ENCODE measurements at places on chromosomes 16 and 17.
A peak's percentile ranks its signal among the peaks of the same experiment; 100 is the strongest.

DNA sequence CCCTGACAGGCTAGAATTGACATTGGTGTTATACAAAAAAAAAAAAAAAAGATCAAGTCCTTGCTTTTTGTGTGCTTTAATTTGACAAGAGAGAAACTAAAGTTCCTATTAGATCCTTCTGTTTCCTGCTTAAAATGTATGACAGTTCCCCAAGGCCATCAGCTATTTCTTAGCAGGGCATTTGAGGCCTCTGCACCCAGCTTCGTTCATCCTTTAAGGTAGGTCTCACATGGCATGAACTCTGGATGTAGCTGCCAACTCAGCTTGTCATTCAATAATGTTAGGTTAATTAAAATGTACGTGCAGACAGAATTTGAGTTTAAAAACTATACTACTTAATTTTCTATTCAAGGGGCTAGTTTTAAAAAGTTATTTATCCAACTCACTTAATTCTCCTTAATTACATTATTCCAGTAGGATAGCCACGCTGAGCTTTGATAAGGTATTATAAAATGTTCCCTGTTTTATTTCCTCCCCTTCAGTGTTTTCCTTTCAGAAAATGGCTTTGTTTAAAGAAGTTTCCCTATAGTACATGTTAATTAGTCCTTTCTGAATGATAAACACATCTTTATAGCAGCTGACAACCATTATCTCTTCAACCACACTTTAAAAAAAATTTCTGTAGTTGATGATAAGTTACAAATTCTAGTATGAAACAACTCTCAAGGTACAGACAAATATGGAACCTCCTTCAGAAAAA is 1.2 kb upstream of the RFFL start:
- no peak for DNase-seq

GRCh38 chr17:35235917-35236316 is 7.0 kb upstream of the SLFN5 start:
- no peak for DNase-seq

DNA sequence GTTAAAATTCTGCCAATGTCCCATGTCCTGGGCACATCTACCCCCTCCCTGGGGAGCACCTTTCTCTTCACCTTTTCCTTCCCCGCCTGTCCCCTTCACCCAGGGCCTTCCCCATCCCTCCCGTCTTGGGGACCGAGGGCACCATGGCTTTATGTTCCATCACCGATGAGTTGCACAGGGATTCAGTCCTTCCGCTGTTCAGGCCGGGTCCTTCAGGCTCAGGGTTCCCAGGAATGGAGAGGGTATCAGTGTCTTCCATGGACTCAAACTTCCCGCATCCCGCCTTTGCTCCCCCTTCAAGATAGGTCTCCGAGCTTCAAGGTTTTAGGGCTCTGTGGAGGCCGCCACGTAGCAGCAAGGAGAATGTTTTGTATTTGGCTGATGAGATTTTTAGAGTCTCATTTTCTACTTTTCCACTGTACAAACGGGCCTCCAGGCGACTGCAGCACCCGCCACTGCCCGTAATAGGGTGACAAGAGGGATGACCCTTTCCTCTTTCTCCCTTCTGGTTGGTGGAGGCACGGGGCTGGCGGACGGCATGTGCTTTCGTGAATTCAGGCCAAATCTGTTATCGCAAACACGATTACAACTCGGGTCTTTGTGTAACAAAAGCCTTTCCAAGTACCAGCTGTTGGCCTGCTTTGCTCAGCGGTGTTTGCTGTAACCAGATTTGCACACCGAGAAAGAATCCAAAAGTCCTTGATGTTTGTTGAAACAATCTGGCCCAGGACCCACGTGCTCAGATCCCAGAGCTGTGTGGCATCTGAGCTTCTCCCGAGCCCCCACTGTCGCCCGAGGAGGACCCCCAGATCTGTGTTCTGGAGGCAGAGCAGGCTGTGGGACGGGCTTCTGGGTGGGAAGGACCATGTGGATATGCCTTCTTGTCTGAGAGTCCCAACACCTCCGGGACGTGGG is 236.3 kb downstream of the SEC14L1 start:
- DNase-seq = no peak

- no peak for DNase-seq
Observed at GRCh38 chr17:49910858-49911204, 58.2 kb upstream of the DLX4 start.

- DNase-seq = no peak
Observed at GRCh38 chr16:27223226-27223610, 19.9 kb downstream of the KDM8 start.

- DNase-seq = no peak
Observed at GRCh38 chr16:85364323-85365040, 248.6 kb upstream of the GSE1 start.

DNA sequence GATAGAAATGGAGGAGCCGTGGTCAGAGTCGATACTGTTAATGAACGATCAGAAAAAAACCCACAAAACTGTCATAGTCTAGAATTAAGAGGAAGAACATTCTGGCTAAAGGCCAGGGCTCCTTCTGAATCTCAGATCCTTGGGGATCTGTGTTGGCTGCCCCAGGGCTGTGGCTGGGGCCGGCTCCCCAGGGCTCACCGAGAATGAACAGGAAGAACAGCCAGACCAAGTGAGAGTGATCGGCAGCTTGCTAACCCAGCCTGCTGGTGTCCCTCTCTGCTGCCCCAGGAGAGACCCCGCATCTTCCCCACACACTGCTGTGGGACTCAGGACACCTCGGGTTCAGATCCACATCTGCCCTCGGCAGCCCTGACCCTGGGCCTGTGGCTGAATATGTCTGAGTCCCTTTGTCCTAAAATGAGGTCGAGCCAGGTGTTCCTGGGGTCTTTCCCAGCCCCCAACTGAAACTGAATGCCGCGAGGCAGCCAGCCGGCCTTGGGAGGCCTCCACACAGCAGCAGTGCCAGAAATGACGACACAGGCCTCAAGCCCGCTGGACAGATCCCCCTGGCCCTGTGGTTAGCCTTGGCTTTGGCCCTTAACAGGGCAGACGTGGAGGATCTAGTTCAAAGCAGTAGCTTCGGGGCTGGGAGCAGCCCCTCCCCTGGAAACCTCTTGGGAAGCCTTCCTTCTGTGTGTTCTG is 23.9 kb upstream of the CLEC18A start:
- no peak for DNase-seq

DNA sequence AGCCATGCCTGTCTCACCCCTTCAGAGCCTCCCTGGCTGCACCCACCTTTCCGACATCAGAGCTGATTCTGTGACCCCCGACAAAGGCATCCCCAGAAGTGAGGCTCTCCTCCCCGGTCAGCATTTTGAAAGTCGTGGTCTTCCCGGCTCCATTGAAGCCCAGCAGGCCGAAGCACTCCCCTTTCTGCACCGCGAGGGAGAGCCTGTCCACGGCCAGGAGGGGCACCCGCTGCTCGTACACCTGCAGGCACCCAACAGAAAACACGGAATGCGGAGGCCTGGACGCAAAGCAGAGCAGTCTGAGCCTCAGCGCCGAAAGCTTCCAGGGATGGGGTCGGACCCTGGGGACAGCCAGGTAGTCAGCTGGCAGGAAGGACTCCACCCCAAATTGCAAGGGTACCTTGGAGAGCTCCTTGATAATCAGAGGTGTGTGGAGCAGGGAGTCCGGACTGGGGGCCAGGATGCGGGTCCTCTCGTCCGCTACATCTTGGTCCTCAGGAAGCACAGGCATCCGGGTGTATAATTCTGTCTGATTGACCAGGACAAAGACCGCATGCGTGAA is 13.1 kb upstream of the RNPS1 start:
- no peak for DNase-seq

- no peak for DNase-seq
Observed at GRCh38 chr17:16491703-16492612, at the start of gene LRRC75A. Gene LRRC75A (minus strand): TSS chr17:16492193. CDS start chr17:16491990, 203 bp downstream.

- DNase-seq = no peak
Observed at GRCh38 chr17:8149419-8150193, 2.6 kb downstream of the PER1 start.

DNA sequence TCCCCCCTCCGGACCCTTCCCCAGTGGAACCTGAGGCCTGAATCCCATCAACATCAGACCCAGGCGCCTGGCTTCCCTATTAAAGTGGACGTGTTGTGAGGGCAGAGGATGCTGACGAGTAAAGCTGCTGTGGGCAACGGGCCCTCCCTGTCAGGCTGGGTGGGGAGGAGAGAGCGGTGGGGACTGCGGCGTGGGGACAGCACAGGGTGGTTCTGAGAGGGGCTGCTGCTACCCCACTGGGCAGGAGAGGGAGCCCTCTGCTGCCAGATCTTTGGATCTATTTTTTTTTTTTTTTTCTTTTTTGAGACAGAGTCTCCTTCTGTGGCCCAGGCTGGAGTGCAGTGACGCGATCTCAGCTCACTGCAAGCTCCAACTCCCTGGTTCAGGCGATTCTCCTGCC is 5.9 kb downstream of the CA5A start:
- no peak for DNase-seq

- DNase-seq = no peak
Observed at GRCh38 chr16:49828533-49829267, 27.2 kb downstream of the ZNF423 start.

- no peak for DNase-seq
Observed at GRCh38 chr17:81869221-81870130, 1.7 kb downstream of the ARHGDIA start.

DNA sequence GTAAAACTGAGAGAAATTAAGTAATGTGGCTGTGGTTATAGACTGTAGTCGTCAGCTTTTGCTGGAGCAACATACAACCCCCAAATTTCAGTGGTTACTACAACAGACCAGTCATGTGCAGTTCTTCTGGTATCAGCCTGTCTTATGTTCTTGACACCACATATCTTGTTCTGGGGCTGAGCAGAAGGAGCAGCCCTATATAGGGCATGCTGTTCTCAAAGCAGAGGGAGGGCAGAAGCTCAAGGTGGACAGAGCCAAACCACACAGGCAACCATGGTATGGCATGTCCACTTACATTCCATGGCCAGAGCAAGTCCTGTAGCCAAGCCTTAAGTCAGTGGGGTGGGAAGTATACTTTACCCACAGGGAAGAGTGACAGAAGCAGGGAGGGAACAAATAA is 7.7 kb downstream of the PRKAR1A start:
- no peak for DNase-seq

DNA sequence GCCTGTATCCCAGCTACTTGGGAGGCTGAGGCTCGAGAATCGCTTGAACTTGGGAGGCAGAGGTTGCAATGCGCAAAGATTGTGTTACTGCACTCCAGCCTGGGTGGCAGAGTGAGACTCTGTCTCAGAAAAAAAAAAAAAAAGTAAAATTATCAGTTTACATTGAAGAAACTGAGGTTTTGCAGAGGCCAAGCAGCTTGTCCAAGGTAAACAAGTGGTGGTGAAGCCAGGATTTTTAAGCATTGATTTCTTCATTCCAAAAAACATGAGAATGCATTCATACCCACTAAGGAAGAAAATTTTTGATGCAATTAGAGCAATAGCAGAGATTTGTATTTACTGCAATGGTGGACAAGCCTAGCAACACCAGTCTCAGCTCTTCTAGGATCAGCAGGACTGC is 52.7 kb downstream of the CENPV start:
- no peak for DNase-seq

DNA sequence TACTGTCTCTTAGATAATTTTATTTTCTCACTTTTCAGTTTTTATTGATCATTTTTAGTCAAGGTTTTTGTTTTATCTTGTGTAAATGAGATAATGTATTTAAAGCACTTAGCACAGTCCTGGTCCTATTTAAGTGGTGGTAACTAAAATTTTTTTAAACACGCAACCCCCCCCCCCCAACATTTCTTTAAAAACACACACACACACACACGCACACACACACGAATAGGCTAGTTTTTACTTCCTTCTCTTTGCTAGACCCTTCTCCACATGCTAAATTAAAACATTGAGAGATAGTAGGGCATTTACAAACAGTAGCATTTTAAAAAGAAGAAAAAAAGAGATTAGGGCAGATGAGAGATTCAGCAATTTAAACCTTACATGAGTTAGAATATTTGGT is 5.0 kb downstream of the NFATC3 start:
- no peak for DNase-seq

- DNase-seq = no peak
Observed at GRCh38 chr17:48990882-48991357, 6.3 kb upstream of the IGF2BP1 start.

DNA sequence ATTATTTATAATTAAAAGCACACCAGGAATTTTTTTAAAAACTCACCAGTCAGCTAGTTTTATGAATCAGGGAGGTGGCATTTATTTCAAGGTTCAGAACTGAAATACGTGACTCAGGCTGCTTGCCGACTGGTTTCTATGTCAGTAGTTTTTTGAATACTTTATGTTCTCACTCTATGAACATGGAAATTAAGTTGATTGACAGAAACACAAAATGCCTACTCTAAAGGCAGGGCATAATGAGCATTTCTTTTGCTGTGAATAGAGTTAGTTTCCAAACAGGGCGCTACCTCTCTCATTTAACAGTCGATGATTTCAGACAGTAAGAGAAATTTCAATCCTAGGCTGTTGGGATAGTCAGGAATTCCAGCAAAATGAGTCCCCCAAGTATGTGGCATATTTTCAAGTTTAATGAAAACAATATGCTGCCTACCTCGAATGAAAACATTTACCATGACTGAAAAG is 6.7 kb downstream of the HS3ST3B1 start:
- DNase-seq = no peak

DNA sequence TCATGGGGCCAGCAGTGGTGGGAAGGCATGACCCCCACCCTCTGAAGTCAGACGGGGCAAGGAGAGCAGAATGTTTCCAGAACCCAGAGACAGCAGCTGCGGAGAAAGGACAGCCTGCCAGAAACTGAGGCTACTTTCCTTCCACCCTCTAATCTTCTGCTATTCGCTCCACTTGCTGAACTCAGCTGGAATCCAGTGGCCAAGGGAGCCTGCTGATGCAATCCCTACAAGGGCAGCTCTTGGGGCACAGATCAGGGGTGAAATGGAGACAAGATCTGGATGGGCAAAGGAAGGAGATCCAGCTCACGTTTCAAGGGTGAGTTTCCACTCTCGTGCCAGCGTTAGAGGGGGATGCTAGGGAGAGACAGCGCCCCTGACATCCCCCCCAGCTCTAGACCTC is 479.1 kb downstream of the SLC39A11 start:
- no peak for DNase-seq

DNA sequence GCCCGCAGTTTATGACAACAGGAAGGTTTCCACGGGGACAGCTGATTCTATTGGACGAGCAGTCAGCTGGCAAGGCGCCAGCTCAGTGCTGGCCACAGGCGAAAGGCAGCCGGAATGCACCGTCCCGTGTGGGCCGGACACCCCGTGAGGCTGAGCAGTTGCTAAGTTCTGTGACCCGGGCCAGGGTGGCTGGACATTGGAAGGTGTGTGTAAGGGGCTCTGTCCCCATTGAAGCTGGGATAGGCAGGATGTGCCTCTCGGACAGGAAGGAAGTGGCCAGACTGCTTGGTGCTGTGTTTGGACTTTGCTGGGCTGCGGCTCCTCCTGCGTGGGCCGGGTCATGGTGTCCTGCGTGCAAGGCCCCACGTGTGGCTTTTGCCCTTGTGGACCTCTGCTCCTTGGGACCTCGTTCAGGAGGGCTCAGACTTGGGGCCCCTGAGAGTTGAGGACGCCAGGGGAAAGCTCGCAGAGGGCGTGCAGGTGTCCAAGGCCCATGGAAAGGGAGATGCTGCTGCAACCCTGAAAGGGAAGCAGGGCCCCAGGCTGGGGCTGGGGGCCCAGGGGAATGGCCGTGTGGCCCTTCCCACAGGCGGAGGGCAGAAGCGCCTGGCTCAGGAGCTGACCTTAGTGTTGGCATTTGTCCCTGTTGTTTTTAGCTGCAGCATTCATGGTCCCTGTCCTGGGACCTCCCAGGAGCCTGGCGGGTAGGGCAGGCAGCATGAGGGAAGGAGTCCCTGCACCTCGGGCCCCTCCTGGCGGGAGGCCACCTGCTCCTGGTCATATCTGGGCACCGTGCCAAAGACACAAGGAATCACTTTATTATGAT is 10.0 kb downstream of the BAIAP2 start:
- DNase-seq = peak; percentile 50

All from urinary bladder (tissue), 4 donors.